ENCODE measurements at places on chromosomes 2 and 18.

DNA sequence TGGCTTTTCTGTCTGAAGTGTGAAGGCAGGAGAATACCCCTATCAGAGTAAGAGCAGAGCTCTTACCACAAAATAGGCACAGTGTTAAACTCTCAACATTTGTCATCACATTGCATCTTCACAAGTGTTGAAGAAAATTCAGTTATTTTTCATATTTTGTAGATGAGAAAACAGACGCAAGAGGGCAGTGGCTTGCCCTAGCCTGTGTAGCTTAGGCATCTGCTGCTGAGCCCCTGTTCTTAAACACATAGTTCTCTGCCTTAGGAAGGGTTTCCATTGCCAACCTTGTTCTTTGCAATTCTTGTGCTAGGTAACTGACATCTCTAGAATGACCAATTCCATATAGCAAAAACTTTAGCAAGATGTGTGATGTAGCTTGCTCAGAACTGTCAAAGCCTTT, 112.7 kb upstream of the RMDN2 start:
- no peak for DNase-seq

DNA sequence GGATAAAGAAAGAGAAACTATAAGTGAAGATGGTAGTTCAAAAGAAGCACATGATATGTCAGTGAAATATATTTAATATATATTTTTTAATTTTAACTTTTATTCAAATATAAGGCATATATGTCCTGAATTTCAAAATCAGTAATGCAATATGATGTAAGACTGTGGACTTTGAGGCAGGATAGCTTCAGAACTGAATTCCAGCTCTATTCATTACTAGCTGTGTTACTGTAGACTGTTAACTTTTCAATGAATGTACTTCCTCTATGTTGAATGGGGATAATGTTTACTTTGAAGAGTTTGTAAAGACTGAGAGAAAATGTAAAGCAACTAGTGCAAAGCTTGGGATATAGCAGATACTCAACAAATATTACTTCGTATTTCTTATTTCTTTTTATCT, 112.6 kb downstream of the PMS1 start:
- DNase-seq = no peak

DNA sequence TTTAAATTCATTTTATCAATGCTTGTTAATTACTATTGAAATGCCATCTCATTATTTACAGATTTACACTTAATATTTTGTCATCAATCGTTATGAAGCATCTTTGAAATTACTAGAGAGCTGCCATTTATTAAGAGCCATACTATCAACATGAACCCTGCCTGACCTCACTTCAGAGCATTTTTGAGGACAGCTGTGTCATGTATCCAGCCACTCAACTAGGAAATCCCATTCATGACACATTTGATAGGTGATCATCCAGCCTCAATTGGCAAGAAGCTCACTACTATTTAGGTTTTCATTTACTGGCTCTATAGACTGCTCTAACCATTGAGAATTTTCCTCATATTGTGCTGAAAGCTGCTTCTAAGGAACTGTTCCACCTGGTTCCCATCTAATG, 40.6 kb upstream of the TLK1 start:
- DNase-seq = no peak

DNA sequence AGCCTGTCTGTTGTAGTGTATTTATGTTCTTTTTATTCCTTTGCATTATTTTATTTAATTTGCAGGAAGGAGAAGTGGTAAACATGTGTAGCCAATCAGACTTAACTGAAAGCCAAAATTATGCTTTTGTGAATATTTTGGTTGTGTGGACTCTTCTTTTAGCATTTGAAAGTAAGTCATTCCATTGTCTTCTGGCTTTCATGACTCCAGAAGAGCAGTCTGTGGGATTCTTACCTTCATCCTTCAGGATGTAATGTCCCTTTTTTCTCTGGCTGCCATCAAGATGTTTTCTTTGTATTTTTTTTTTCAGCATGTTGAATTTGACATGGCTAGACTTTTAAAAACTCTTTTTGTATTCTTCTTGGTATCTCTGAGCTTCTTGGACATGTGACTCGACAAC, 895.2 kb upstream of the ZEB2 start:
- DNase-seq = no peak

GRCh38 chr2:124450481-124450880, 425.4 kb downstream of the CNTNAP5 start:
- no peak for DNase-seq

- DNase-seq = no peak
These were observed 16.3 kb downstream of the TEX51 start for GRCh38 chr2:126914811-126915500.

DNA sequence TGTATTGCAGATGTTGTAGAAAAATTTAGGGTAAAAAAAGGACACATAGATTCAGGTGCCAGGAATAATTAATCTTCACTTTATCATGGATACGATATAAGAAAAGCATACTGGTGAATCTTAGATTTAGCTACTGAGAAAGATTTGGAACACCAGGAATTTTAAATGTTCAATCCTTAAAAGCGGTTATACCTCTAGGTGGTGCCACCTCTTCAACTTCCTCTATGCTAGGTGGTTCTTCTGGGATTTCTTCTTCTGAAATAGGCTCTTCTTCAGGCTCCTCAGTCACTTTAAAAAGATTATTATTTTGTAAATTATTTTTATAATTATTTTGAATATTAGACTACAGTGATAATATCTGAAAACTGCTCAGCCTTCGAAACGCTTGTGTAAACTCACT, 133.1 kb downstream of the TTN start:
- no peak for DNase-seq

DNA sequence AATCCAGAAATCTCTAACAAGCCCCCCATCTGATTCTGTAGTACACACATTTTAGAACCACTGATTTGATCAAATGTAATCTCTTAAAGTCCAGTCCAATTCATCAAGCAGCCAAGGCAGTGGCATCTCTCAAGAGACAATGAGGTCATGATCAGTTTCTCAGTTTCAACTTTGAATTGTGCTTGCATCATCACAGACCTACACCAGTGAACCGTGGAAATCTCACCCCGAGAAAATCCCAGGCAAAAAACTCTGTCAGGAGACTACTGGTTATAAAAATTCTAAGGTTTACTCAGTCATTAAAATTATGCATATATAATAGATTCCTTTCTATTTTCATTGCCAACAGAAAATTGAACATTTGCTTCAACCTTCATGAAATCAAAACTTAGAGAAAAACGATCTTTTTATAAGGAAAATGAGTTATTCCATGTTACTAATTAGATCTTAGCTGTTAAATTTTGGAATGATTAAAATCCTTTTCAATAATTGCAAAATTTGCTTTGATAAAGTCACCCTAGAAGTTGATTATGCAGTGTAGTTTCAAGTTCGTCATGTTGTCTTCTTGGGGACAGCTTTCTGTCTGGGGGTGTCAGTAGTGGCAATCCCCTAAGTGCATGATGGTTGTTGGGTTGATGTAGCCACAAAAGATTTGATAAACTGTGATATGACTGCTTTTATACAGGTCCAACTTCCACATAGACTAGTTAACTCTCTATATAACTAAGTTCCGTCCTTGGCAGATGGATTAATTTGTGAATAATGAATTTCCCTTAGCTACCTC, 235.0 kb downstream of the CAMKMT start:
- DNase-seq = no peak

All from non-pigmented ciliary epithelial cell (primary cell).